Foreskin keratinocyte (primary cell): ENCODE measurements at places on chromosomes 3 and 15. TPM values are rescaled to one million over a fixed set of nuclear protein-coding genes. Genes with fewer than 3 reads are reported as not detected.

The ZKSCAN7 gene
- 2.0 and 2.8 TPM in 2 replicates for total RNA-seq

The SLC22A14 gene
- 0.14 TPM in 1 of 2 replicates, not detected in the other for total RNA-seq

The ARL13B gene
- total RNA-seq = 13.9 and 14.2 TPM in 2 replicates

The P3H2 gene
- total RNA-seq = 42.3 and 86.8 TPM in 2 replicates

DNA sequence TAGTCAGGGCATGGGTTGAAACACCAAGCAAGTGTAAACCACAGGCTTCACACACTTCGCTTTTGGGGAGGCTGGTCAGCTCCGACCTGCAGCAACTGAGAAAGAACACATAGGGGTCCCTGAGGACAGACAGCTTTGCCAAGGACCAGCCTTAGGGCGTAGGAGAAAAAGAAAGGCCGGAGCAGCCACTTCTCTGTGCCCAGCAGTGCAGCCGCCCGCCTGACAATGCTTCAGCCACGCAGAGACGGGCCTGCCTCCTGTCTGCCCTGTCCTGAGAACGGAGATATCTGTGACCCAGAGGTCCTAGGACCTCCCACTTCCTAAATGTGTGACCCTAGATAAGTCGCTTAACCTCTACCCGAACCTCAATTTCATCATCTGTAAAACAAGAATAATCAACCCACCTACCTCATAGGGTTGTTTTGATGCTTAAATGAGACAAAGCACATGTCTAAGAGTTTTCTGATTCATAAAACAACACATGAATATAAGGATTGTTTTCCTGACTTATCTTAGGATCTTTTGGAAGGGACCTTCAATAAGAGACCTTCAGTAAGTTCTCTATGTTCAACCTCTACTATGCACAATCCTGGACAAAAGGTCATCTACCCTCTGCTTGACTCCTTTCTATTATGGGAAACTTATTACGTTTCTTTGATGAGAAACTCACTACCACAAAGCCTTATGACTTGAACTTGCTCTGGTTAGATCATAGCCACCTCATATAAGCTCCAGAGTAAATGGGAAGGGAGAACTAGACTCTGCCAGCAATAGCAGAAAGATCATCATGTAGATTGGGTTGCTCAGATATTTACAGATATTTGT lies 32.9 kb upstream of the RFTN1 start:
- no peak for DNase-seq

DNA sequence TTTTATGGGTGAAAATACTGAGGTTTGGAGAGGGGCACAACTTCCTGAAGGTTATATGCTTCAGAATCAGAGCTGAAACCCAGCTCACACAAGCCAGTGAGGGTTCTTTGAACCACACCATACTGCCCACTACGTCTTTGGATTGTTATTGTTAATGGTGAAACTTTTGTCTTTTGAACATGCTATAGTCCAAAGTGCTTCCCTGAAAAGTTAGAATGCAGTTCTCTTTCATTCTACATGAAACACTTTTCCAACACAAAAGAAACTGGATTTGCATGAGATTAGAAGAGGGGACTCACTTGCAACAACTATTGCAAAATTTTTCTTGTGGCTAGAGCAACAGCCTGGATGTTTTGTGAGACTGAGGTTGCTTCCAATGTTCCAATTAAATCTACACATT lies 473.6 kb downstream of the SOX2 start:
- DNase-seq = no peak

DNA sequence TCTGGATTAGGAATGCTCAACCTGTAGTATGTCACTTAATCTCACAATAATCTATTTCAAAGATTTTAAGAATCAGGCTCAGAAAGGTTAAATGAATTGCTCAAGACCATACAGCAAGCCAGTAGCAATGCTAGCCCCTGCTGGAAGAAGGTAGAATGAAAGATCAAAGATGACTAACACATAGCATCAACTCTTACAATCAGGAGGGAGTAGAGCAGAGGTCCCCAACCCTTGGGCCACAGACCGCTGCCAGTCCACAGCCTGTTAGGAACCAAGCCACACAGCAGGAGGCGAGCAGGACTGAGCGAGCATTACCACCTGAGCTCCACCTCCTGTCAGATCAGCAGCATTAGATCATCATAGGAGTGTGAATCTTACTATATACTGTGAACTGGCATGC lies 15.5 kb upstream of the GATM start:
- no peak for DNase-seq

DNA sequence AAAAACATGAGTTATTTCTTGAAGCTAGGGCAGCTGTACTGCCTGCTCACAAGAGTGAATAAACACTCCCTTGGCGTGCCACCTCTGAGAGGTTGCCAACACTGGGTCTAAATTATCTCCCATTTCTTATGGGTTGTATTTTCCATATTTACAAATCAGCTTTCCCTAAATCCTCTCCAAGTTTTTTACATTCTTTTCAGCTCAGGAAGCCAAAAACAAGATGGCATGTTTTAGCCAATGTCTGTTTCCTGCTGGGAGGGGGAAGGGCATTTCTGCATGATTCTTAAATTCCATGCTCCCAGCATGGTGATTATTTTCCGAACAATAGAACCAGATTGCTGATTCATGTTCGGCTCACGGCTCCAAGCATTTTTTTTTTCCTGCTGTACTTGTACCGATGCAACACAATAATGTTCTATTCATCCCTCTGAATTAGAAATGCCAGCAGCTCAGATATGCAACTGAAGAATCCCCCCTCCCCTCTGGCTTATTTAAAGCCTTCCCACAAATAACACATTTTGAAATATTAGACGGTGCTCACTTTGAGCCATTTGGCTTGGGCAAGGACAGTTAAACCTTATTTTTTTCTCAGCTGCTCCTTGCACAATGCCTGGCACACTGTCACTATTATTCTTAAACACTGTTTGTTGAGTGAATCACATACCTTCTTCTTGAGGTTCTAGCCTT lies 252.5 kb downstream of the THRB start:
- peak; percentile 74 for DNase-seq

DNA sequence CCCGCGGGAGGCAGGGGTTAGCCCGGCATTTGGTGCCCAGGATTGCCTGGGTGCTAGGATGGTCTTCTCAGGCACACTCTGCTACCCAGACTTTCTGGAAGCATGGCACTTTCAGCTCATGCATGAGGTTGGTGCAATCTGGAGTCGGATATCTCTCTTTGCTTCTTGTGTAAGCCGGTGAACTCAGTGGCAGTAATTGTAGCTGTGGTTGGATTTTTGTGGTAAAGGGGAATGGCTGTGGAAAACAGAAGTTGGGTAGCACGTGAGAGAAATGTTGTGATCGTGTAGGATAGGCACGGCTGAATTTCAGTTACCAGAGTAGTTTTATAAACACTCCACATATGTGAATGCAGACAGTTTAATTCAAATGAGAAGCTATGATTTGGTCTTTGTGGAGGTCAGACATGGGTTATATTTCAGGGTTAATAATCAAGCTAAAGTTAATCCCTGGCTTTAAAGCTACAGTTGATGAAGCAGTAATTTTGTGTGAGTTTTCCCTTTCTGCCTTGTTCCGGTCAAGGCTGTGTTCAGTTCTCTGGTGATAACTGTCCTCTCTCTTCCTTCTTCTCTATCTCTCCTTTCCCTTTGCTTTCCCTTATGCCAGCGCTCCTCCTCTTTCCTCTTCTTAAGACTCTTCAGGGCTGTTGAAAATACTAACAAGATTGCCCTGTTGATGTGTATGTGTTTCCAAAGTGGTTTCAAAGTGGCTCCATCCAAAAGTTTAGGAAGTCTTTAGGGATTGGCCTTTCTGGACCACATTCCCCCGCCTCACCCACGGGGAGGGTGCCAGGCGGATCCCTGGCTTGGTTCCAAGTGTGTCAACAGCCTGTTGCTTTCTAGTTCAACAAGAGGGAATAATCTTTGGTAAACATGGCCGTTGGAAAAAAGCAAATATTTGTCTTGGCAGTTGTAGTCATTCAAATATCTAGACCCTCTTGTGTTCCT lies 404.6 kb upstream of the C2CD4B start:
- no peak for DNase-seq

DNA sequence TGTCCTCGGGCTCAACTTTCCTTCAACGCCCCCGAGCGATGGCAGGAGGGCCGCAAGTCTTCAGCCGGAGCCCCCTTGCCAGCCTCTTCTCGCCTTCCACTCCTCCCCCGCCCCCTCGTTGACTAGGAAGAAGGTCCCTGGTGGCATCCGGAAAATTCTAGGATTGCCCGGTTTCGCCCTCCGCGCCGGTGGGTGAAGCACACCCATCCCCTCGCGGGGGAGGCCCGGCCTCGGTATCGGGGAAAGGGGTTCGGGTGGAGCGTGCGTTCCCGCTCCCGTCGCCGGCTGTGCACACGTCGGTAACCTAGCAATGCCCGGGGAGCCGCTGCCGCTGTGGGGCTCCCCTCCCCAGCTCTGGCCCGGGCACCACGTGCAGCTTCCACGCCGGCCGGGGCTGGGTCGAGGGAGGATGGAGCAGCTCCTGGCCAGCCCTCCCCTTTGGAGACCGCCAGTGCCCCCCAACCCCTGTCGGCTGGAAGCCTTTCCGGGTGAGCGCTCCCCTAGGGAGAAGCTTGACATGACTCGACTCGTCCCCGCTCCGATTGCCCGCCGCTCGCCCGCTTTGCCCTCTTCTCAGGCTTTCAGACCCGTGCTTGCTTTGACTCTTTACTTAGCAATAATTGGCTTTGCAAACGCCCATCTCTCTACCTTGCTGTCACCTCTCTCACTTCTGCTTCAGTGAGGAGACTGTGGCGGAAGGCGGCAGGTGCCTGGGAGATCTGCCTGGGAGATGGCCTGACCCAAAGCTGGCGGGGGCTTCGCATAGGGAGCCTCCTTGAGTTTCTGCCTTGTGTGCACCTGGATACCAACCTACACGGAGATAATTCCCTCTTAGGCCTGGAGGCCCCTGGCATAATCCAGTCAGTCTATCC lies 1.3 kb downstream of the CACNA1D start:
- no peak for DNase-seq

DNA sequence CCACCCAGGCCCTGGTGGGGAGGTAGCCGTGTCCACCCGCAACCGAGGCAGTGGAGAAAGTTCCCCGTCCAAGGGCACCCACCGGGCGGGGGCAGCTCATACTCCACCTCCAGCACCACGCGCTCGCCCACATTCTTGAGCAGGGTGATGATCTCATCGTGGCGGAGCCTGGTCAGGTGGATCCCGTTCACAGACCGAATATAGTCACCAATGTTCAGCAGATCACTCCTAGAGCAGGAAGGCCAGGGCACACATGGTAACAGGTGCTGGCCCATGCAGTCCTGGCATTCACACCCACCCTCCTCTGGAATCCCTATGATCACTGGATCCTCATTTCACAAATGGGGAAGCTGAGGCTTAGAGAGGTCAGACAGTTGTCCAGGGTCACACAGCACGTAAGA lies 15.8 kb downstream of the GRIP2 start:
- no peak for DNase-seq

GRCh38 chr3:98732286-98733052 lies 30.7 kb upstream of the ST3GAL6 start:
- no peak for DNase-seq

DNA sequence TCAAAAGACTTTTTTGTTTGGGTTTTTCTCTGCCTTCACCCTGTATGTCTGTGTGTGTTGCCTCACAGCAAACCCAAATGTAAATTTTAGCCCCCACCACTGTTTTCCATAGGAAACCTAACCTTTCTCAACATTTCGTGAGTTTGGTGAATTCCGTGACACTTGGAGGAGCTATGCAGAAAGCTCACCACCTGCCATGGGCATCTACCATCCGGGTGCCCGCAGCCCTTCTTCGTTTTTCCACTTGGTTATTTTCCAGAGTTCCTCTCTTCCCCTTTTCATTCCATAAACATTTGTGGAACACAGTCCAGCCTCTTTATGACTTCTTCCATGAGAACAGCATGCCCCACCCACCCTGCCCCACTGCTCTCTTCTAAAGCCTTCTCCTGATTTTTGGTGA lies 31.3 kb downstream of the TMEM158 start:
- no peak for DNase-seq

GRCh38 chr15:52052066-52052935 lies 33.3 kb downstream of the MAPK6 start:
- DNase-seq = no peak

GRCh38 chr3:39668420-39668819 lies 141.0 kb upstream of the MYRIP start:
- no peak for DNase-seq

DNA sequence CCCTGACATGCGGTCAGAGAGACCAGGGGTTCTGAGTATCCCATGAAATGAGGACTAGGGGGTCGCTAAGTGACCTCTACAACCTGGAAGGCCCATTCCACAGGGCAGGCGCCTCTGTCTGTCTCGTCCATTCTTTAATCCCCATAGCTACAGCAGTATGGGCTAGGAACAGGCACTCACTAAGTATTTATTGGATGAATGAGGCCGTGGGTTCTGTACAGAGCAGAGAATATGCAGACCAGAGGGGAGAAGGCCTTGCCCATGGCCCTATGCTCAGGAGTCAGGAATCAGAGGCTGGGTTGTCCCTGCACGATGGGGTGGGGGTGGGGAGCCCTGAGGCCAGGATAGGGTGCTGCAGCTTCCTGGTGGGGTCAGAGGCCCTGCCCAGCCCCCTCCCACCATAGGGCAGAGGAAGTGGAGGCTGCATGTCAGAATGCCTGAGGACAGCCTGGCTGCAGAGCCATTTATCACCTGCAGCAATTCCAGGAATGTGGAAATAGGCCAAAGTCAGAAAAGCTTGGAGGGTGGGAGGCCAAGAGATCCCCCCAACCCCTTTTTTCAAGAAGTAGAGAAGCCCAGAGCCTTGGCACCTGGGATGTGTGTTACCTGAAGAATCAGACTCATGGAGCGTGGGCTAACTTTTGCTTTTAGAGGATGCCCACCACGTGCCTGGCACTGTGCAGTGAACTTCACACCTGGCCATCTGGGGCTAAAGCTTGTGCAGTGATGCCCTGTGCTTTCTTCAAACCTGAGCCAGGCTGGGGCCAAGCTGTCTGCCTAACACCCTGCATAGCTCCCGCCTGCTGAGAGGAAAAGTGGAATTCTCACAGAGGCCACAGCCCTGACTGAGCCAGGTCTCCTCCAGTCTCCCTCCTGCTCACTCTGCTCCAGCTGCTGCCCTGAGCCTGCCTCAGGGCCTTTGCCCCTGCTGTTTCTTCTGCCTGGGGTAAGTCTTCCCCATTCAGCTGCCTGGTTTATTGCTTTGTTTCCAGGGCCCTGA lies 109.4 kb downstream of the WNT7A start:
- no peak for DNase-seq

- no peak for DNase-seq
Measured at GRCh38 chr3:179113903-179114302, 34.3 kb upstream of the PIK3CA start.
